ENCODE measurements at places on chromosomes 4 and X.
A peak's percentile ranks its signal among the peaks of the same experiment; 100 is the strongest.

DNA sequence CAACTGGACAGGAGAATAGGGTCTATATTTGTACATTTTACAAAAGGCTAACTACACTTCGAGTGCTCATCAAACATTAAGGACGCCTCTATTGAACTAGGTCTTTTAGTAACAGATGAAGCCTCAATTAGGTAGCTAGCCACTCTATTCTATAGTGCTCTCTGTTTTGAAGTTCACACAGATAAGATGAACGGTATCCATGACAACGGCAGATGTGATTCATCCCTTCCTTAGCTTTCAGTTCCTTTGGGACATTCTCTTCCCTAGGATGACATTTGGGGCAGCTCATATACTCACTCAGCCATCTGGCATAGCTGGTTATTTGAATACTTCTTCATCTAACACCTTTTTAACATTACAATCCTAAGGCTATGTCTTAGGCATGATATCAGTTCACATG, 62.4 kb upstream of the WDFY3 start:
- DNase-seq: peak; percentile 37

GRCh38 chrX:43693602-43694406, 37.7 kb downstream of the MAOA start:
- DNase-seq: no peak

GRCh38 chr4:148017801-148018200, 285.9 kb downstream of the ARHGAP10 start:
- no peak for DNase-seq

DNA sequence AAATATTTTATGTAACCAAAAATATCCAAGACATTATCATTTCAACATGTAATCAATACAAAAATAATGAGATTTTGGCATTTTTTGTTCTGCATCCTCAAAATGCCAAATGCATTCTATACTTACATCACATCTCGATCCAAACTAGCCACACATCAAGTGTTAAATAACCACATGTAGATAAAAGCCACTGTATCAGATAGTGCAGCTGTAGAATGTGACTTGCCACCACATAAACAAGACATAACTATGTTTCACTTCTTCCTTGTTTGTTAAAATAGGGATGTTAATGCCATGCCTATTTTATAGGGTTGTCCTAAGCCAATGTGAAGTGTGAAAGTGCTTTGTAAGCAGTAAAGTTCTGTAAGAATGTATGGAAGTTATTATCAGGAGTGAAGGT, 20.9 kb downstream of the INTS6L start:
- DNase-seq: no peak

DNA sequence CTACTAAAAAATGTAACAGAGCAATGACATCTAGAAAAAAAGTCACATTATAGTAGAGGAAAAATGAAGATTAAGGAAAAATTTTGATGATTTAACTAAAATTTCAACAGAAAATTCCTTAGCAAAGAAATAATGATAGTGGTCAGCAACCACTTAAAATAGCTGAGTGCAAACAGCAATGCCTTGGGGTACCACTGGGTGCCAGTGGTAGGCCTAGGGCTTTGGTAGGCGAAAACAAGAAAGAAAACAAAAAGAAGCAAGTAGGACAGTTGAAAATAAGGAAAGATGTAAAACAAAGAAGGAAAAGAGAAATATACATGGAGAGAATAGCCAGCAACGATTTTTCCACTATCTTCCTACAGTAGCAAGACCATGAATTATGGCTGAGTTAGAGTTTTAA, 313.5 kb upstream of the IRS4 start:
- no peak for DNase-seq

DNA sequence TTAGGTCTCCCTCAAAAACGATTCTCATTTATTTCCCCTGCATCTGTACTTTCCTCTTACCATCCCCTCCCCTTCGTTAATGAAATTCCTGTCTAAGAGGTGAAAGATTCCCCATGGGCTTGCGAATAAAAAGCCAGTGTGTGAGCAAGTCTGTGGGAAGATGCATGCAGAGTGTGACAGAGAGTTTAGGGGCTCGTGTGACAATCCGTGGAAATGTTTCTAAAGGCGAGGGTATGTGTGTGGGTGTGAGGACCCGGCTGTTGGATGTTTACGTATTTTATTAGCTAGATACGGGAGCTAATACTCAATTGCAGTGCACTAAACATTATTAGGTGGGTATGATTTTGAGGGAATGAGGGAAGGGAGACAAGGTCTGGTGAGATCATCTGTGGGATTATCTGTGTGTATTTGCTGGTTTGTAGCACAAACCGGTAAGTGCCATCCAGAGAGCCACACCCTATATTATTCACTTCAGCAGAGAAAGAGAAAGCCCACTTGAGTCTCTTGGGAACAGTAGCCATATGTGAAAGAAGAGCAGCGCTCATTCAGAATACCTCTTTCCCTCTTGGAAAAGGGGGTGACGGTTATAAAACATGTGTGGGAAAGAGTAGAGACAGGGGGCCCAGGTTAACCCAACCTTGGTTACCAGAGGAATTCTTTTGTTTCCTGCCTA, 893 bp upstream of the HOPX start:
- DNase-seq: peak; percentile 39

DNA sequence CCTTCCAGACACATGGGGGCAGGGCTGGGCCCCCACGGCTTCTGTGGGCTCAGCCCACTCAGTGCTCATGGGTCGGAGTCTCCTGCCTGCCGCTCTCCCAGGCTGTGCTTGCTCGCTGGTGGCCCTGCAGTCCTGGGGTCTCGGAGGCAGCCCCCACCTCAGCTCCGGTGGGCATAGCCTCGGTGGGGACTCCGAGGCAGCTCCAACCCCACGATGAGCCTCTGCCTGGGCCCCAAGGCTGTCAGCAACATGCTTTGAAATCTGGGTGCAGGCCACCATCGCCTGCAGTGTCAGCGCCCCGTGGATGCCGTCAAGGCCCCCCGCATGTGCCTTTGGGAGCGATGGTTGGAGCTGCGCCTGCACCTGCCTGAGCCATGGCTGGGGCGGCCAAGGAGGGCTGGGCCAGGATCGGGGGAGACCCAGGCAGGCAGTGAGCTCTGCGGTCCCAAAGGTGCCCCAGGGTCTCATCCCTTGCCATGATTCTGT, 30.2 kb upstream of the SPON2 start:
- DNase-seq: no peak

- DNase-seq: no peak
Measured at GRCh38 chr4:88623097-88623496, 30.8 kb downstream of the HERC3 start.

Measured in NCI-H69 (cell line).